Stimulated activated CD4-positive, alpha-beta T cell treated with anti-CD3 and anti-CD28 coated beads, Interleukin-4, amount 100 ng/mL, for 1 hour (primary cell): ENCODE measurements at places on chromosomes 4 and X.

GRCh38 chr4:173398220-173398619 lies 696 bp downstream of the SCRG1 start:
- DNase-seq = no peak

DNA sequence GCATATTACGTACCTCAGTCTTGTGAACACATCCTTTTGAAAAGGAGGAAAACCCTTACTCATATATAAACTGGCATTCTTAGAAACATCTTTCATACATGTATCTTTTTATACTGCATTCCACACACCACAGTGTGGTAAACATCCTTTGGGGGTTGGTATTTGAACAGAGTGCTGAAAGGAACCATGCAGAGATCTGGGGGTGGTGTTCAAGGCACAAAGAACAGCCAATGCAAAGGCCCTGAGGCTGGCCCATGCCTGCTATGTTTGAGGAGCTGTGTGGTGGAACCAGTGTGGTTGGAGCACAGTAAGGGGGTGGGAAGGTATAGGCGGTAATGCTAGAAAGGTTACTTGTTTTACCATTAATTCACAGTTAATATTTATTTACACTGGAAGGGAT lies 2.0 kb downstream of the ELK1 start:
- no peak for DNase-seq

GRCh38 chr4:154329268-154329868 lies 162.2 kb downstream of the DCHS2 start:
- no peak for DNase-seq

- no peak for DNase-seq
These were observed 118.5 kb upstream of the GUCY1A1 start for GRCh38 chr4:155548173-155548572.

DNA sequence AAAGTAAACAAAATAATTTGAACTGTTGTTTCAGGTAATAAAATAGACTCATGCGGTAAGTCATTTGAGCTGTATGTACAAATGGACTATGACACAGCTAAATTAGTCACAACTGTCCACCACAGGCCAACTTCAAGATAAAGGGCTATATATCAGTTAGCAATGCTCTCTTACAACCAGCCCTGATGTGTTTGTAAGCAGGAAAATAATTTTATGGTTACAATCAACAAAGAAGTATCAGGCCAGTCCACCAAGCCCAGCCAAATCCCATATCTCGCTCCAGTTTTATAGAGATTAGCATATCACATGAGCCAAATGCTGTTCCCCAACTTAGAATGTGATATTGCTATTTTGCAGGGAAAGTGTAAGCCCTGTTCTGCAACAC lies 511 bp upstream of the DUSP21 start:
- no peak for DNase-seq

DNA sequence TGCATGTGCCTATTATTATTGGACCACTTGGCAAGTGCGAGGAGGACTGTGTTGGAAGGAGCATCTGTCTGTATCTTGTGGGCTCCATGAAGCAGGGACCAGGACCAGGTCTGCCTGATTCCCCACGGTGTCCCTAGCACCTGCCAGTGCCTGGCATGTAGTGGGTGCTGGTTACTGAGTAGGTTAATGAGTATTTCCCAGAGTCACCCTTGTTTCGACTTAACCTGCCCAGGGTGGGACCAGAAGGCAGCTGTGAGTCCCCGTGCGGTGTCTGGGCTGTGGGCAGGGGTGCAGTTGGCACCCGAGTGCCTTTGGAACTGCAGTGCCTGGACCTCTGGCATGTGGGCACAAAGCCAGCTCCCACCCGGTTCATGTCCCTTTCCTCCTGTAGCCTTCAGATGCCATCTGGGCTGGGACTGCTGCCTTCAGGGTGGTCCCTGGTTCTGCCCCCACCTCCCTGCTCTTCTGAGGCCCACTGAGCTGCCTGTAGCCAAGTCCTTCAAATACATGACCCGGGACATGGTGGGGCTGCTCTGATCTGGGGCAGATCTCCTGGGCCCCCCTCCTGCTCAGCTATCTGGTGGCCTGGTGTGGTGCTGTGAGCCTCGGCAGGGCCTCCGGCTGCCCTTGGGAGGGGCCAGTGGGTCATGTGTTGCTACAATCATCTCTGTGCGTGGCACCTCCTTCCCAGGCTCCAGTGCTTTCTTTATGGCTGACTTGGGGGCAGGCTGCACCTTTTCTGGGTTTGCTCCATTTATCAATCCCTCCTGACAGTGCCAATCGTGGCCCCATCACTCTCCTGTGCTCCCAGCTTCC lies 53.0 kb upstream of the SORCS2 start:
- DNase-seq = no peak

GRCh38 chr4:4818415-4819212 lies 40.9 kb upstream of the MSX1 start:
- no peak for DNase-seq

DNA sequence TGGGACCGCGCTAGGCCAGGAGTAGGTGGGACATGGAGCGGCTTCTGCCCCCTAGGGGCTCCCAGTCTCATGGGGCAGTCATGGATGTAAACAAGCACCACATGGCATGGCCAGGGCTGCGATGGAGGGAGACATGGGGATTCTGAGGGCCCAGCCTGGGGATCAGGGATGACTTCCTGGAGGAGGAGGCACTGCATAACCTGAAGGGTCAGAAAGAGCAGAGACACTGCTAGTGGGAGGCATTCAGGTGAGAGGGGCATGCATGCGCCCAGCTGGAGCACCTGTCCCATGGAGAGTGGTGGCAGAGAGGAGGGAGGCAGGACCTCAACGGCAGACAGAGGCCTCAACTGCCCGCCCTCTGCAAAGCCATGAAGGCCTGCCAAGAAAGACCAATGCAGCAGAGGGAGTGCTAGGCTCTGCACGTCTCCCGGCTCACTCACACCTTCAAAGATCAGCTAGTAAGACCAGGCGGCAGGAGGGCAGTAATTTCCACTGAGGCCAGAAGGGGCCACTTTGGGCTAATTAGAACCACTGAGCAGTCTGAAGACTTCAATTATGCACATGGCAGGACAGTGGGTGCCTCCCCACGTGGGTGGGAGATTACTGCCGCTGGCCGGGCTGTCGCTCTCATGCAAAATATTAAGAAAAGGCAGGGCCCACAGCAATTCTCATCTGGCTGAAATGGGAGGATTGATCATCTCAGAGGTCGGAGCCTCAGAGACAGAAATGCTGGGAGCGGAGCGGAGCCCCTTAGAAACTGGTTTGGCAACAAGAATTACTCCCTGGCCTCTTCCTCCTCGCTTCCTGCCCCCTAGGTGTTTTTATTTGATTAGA lies 69.6 kb downstream of the PPP2R2C start:
- no peak for DNase-seq
